Mammary epithelial cell (primary cell): ENCODE measurements at places on chromosomes 12 and 14. TPM values are rescaled to one million over a fixed set of nuclear protein-coding genes. Genes with fewer than 3 reads are reported as not detected.

DNA sequence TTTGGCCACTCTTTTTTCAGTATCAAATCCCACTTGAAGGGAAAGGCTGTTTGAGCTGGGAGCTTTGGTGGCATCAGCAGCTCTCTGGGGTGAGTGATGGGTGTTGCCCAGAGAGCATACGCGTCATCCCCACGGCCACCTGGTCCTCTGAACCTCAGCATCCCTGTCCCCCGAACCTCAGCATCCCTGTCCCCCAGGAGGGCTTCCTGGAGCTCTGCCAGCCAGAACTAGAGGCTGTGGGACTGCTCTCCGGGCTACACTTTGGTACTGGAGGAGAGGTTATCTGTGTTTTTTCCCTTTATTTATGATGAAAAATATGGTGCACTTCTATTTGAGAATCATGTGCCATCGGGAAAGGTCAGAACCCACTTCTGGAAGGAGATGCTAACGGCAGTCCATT, 131.5 kb upstream of the RTL1 start:
- DNase-seq: no peak

DNA sequence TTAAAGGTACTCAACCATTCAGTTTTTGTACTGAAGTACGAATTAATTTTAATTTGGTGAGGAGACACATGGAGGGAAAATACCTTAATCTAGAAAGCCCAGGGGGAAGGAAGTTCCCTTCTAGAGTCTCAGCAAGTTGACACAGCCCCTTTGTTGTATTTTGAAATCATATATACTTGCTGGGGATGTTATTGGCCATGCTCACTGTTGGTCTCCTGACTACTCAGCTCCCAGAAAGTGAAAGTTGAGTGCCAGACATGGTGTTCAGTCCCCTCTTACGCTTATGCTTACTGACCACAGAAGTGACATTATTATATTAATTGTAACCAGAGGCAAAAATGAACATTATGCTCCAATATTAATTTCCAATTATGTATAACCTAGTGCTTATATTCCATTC, 28.1 kb downstream of the ARF6 start:
- no peak for DNase-seq

RNASE7 gene
- 30.9 TPM for polyA plus RNA-seq

MIP gene
- 0.06 TPM for polyA plus RNA-seq

- no peak for DNase-seq
Observed at GRCh38 chr12:86196465-86196864, 59.7 kb downstream of the MGAT4C start.

DNA sequence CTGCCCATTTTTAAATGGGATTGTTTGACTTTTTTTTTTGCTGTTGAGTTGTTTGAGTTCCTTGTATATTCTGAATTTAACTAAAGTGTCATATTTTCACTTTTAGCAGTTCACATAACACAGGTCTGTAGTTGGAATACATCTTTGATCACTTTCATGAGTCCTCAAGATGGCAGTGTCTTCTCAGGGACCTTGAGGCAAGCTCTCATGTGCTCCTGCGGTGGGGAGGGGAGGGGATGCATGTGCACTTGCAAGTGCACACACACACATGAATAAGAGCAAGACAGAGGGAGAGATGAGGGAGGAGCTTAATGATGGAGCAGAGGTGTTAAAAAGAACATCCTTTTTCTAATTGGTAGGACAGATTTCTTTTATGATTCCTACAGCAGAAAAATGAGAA, 291.4 kb upstream of the OR4E1 start:
- DNase-seq: no peak

FRMD6 gene
- polyA plus RNA-seq: 60.4 TPM

USP30 gene
- 6.1 TPM for polyA plus RNA-seq

DNA sequence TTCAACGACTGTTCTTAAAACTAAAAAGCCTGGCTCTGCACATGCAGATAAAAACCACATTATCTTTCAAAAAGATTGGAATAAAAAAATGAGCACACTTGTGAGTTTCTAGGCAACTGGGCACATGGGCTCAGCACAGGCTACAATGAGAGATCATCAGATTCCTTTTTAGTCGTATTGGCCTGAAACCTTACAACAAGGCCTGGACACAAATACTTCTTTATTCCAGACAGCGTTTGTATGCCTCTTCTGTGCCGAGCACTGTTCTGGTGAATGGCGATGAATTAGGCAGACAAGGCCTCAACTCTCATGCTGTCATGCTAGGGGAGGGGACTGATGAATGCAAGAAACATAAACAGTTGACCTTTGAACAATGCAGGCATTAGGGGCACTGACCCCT, 463.0 kb downstream of the AACS start:
- DNase-seq: no peak

DNA sequence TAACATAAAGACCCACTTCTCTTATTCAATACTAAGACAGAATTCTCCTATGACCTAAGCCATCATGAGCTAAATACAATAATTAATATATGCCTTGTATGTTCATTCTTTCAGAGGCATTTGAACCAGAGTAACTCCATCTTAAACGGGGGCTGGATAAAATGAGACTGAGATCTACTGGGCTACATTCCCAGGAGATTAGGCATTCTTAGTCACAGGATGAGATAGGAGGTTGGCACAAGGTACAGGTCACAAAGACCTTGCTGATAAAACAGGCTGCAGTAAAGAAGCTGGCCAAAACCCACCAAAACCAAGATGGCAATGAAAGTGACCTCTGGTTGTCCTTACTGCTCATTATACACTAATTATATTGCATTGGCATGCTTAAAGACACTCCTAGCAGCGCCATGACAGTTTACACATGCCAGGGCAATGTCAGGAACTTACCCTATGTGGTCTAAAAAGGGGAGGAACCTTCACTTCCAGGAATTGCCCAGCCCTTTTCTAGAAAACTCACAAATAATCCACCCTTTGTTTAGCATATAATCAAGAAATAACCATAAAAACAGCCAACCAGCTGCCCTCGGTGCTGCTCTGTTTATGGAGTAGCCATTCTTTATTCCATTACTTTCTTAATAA, 260.7 kb downstream of the SSPN start:
- no peak for DNase-seq

- no peak for DNase-seq
Observed at GRCh38 chr14:77240336-77240915, 30.6 kb downstream of the NGB start.

AQP6 gene
- polyA plus RNA-seq: 0.09 TPM

DNA sequence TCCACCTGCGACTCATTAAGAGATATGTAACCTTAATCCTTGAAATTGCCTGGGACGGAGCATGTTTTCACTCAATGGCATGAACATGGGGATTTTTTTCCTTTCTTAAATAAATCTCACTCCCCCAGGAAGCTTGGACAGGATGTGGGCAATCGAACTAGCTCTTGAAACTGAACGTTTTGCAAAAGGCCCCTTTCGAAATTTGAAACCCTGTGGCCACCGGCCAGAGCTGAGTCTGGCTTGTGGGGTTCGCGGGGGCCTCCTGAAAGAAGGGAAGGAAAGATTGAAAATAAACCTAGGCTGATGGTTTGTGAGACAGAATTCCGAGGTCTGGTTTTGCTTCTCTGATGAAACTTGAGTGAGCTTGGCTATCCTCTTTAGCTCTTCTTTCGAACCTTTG, 101.4 kb upstream of the RTL1 start:
- no peak for DNase-seq

DNA sequence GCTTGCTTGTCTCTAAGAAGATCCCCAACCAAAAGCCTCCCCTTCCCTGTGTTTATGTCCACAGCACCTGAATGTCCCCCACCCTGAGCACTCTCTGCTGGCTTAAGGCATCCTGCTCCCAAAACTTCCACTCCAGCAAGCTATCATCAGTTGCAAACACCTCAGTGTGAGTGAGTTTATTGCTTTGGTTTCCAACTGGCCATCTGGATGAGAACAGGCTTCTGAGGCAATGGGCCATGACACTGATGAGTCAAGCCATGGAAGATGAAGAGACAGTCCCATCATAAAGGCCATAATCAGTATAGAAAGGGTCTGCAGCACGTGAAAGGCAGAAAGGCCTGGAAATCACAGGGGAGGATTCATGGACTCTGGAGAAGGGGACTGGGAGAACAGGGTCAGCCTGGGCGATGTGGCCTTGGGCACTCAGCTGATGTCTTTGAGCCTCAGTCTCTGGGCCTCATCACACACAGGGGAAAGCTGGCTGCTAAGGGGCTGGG, 12.8 kb downstream of the CMKLR1 start:
- no peak for DNase-seq

DNA sequence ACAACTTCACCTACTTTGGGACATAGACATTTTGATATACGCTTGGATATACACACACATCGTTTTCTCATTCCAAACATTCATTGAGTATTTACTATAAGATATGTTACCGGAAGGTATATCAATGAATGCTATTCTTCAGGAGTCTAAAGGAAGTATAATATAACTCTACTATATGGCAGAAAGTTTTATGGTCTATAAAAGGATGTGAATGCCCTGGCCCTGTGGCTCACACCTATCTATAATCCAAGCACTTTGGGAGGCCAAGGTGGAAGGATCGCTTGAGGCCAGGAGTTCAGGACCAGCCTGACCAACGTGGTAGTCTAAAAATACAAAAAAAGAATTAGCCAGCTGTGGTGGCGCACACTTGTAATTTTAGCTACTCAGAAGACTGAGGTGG, 5.6 kb downstream of the NRIP2 start:
- DNase-seq: no peak

DNA sequence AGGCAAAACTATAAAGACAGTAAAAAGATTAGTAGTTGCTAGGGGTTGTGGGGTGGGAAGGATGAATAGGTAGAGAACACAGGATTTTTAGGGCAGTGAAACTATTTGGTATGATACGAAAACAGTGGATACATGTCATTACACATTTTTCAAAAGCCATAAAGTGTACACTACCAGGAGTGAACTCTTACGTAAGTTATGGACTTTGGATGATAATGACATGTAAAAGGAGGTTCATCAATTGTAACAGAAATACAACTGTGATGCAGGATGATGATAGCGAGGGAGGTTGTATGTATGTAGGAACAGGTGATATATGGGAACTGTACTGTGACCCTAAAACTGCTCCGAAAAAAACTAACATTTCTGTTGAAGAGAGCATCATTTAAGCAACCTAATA, 15.1 kb upstream of the FGF6 start:
- no peak for DNase-seq

SIX4 gene
- 4.2 TPM for polyA plus RNA-seq

TECPR2 gene
- polyA plus RNA-seq: 6.3 TPM
